ENCODE measurements at places on chromosomes 12 and 14. TPM values are rescaled to one million over a fixed set of nuclear protein-coding genes. Genes with fewer than 3 reads are reported as not detected.

Gene SYT10
- not detected for total RNA-seq

GRCh38 chr14:90562652-90563051, 165.8 kb downstream of the CALM1 start:
- no peak for DNase-seq

Gene CCDC60
- not detected for total RNA-seq

Gene LBHD2
- not detected for total RNA-seq

Gene TMTC1
- 60.1 TPM for total RNA-seq

DNA sequence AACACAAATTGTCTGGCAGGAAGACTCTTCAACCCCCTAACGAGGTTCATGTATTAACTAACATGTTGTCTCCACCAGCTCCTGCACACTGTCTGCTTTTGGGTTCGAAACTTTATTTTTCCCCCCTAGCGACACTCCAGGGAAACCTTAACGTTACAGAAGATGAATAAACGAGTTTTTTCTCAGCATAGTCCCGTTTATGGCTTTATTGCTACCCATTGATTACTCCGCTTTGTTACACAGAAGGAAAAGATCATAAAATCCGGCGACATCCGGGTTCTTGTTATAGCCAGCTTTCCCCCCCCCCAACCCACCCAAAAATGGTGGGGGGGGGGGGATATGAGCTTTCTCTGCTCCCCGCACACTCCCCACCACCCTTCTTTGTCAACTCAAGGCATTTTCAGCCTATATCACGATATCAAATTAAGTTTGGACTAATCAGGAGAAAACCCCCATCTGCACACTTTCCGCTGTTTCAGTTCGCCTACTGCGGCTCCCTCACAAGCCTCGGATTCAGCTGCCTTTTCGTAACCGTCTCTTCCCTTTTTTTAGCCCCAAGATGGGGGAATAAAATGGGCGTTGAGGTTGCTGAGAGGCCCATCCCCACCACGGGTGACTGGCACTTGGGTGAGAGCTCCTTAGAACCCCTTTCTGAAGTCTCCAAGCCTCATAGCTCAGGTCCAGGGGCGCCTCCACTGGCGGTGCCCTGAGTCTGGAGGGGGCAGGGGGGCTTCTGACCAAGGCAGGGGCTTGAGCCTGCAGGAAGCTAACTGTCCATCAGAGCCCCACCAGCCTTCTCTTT, 1.4 kb upstream of the HOXC6 start:
- no peak for DNase-seq

- DNase-seq, result no peak
Observed at GRCh38 chr12:109951751-109952150, 44.4 kb downstream of the GIT2 start.

Gene GAS2L3
- 2.2 TPM for total RNA-seq

Gene RERG
- 12.4 TPM for total RNA-seq

Gene GPR68
- 0.55 TPM for total RNA-seq

Gene SLC15A5
- not detected for total RNA-seq

- peak; percentile 50 for DNase-seq
Observed at GRCh38 chr14:92463141-92463540, 50.4 kb upstream of the RIN3 start.

- no peak for DNase-seq
Observed at GRCh38 chr14:101826351-101826750, 64.8 kb downstream of the PPP2R5C start.

GRCh38 chr14:74824997-74825396, 50.9 kb downstream of the PROX2 start:
- no peak for DNase-seq

Gene KRT85
- not detected for total RNA-seq

Gene ATF7
- total RNA-seq, result 24.7 TPM

Gene NOVA1
- total RNA-seq, result 0.93 TPM

All from right atrium auricular region (tissue), 2 donors.